ENCODE measurements at places on chromosomes 2 and 18. TPM values are rescaled to one million over a fixed set of nuclear protein-coding genes. Genes with fewer than 3 reads are reported as not detected.
A peak's percentile ranks its signal among the peaks of the same experiment; 100 is the strongest.

DNA sequence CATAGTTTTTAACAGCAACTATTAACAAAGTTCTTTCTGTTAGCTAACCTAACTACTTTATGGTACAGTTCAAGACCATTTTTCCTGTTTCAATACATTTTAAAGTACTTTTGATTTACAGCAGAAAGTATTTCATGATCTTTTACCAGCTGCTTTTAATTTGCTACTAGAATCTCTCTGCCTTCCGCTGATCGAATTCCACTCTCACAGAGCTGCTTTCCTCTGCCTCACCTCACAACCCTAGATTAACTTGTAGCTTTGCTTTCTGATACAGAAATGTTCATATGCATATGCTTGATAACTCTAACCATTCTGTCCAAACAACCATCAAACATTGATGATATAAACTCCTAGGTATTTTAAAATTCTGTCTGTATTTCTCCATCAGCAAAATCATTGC lies 463.2 kb upstream of the ZEB2 start:
- no peak overlapping the region for H3K4me3 ChIP-seq
- DNase-seq, result no peak
- no peaks in the 10 kb centered on the region for H3K4me1 ChIP-seq

The OTOS gene
- 0.34 TPM for polyA plus RNA-seq

DNA sequence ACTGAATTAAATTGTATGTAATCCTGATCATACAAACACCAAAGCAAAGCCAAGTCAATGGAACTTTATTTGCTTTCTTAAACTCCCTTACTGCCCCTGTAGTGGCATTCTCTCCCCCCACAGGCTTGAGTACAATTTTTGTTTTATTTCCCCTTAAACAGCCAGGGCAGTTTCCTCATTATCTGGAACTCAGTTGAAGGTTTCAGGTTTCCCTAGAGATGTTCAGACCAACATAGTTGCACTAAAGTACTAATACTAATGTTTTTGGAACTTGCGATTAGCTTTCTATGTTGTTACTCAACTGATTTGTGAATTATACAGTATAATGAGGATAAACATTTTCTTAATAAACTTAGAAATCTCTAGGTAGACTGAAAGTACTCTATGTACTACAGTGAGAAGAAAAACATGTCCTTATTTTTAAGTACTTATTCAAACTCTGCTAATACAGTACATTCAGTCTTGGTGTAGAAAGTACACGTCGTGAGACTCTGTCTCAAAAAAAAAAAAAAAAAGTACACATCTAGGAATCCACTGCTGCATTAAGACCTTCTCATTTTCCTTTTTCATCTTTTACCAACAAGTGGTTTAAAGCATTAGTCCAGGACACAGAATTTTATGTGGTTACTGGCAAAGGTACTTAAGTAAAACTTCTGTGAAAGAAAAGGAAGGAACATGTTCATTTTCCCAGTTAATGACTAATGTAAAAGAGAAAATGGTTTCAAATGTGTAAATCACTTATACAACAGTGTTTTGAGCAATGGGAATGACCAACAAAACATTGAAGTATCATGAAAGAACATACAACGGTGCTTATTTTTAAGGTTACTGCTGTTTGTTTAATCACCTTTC lies 209.5 kb upstream of the SMAD7 start:
- H3K36me3 ChIP-seq, result no peaks in the 10 kb centered on the region
- H3K27ac ChIP-seq, result peak overlapping the region; percentile 30
- DNase-seq, result no peak
- H3K4me3 ChIP-seq, result no peak overlapping the region
- no peaks in the 10 kb centered on the region for H3K27me3 ChIP-seq

The RGPD3 gene
- not detected for polyA plus RNA-seq

GRCh38 chr18:55462652-55463051 lies 125.3 kb downstream of the TCF4 start:
- no peaks in the 10 kb centered on the region for H3K4me1 ChIP-seq
- H3K4me3 ChIP-seq, result no peak overlapping the region
- H3K27ac ChIP-seq, result no peak overlapping the region
- H3K27me3 ChIP-seq, result no peaks in the 10 kb centered on the region
- H3K36me3 ChIP-seq, result no peaks in the 10 kb centered on the region
- no peak for DNase-seq

- peaks cover 11% of the 10 kb centered on the region for H3K4me1 ChIP-seq
- DNase-seq, result peak; percentile 59
- H3K27ac ChIP-seq, result peak overlapping the region; percentile 0
Observed at GRCh38 chr2:11710210-11710609, 36.2 kb upstream of the LPIN1 start.

DNA sequence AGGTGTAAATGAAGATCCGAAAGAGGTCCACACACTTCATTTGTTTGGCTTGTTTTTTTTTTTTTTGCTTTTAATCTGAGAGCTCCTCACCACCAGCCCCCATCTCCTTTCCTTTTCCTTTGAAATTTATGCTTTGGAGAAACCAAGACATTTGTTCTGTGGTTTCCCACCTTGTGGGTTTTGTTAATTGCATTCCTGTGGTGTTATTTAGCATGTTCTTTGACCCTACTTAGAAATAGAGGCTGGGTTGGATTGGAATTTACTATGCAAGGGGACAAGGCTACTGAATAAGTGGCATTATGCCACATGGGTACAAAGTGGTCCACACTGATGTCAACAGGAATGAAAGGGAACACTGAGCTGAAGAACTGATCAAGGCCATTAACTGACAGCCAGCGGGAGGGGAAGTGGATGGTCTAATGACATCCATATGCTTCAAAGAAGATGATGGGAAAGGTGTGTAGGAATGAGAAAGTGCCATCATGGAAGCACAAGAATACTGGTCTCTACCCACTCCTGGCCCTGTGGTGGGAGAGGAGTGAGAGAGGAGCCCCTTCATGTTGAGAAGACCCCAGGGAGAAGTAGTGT lies 8.9 kb downstream of the CCL20 start:
- no peaks in the 10 kb centered on the region for H3K27me3 ChIP-seq
- no peak overlapping the region for H3K4me3 ChIP-seq
- no peak overlapping the region for H3K27ac ChIP-seq
- DNase-seq, result no peak
- no peaks in the 10 kb centered on the region for H3K36me3 ChIP-seq
- H3K4me1 ChIP-seq, result peaks cover 4% of the 10 kb centered on the region

DNA sequence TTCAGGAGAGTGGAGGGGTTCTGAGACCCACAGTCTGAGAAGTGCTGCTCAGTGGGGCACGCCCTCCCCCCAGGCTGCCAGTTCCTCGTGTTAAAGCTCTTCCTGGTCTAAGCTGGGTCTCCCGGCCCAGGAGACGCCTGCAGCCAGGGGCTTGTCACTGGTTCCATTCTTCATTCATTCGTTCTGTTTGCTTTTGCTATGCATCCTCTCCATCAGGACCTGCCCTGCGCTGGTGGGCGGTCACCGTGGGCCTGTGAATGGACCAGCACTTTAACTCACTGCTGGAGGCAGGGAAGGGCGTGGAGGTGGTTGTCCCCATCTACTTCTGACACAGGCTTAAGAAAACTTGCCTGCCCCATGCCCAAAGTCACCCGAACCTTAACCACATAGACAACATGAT lies 272.8 kb upstream of the HDAC4 start:
- H3K36me3 ChIP-seq, result no peaks in the 10 kb centered on the region
- H3K27ac ChIP-seq, result no peak overlapping the region
- H3K4me1 ChIP-seq, result no peaks in the 10 kb centered on the region
- DNase-seq, result no peak
- H3K27me3 ChIP-seq, result no peaks in the 10 kb centered on the region

DNA sequence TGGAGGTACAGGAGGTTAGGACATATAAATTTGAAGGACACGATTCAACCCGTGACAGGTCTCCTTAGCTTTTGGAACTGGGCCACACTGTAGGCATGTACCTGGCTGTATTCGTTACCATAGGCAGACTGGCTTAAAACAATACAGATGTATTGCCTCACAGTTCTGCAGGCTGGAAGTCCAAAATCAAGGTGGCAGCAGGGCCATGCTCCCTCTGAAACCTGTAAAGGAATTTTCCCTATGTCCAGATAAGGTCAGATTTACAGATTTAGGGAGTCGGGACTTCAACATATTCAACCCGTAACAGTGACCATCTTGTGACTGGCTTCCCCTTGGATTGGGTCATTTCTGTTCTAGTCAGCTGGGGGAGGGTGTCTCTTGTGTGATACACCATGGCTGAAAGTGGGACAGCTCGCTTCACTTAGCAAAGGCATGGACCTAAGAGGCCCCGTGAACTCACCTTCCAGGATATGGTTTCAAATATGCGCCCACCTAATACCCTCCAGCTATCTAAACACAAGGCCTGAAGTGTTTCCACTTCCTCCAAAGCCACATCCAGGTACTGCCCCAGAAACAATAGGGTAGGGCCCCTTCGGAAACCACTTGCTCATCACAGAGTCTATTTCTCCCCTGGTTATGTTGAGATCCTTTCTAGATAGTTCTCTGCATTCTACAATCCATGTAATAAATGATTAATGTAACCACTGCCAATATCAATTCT lies 85.0 kb downstream of the ZCCHC2 start:
- H3K36me3 ChIP-seq, result no peaks in the 10 kb centered on the region
- DNase-seq, result no peak
- no peak overlapping the region for H3K4me3 ChIP-seq
- no peaks in the 10 kb centered on the region for H3K27me3 ChIP-seq
- H3K4me1 ChIP-seq, result peaks cover 9% of the 10 kb centered on the region
- H3K27ac ChIP-seq, result no peak overlapping the region

- no peaks in the 10 kb centered on the region for H3K36me3 ChIP-seq
- no peak for DNase-seq
- H3K4me3 ChIP-seq, result no peak overlapping the region
- H3K4me1 ChIP-seq, result peaks cover 10% of the 10 kb centered on the region
- H3K27me3 ChIP-seq, result no peaks in the 10 kb centered on the region
Observed at GRCh38 chr2:197869501-197870111, 65.2 kb downstream of the PLCL1 start.

- H3K27me3 ChIP-seq, result no peaks in the 10 kb centered on the region
- H3K4me1 ChIP-seq, result peaks cover 25% of the 10 kb centered on the region
- DNase-seq, result peak; percentile 32
Observed at GRCh38 chr2:20449501-20450200, 2.8 kb downstream of the RHOB start.

DNA sequence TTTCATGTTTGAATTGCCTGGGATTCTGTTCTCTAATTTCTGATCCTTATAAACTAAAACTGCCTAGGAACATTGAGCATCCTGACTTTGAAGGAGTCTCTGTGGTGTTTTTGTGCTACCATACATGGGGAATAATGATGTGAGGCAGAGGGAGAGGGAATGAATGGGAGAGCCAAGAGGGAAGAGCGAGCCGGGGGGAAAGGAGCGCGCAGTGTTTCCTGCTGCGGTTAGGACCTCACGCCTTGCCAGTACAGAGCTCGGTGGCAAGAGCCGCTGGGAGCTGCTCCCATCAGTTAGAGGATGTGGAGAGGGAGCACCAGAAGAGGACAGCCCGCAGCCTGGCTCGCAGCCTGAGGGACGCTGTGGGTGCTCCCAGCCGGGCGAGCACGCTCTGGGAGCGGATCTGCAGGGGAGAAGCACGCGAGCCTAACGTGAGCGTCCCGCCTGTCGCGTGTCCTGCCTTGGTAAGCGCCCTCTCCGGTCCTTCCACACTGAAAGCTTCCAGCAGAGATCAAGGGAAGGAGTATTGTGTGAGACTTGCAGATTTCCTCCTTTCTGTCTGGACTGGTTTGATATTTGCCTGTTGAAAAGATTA lies 114.7 kb downstream of the FAM210A start:
- peak; percentile 23 for DNase-seq
- peaks cover 21% of the 10 kb centered on the region for H3K4me1 ChIP-seq
- H3K27ac ChIP-seq, result peak overlapping the region; percentile 53
- no peaks in the 10 kb centered on the region for H3K36me3 ChIP-seq
- H3K4me3 ChIP-seq, result peak overlapping the region; percentile 5

GRCh38 chr2:96808176-96808837 lies 7.8 kb upstream of the CNNM3 start:
- H3K4me3 ChIP-seq, result no peak overlapping the region
- no peak for DNase-seq
- H3K36me3 ChIP-seq, result no peaks in the 10 kb centered on the region

DNA sequence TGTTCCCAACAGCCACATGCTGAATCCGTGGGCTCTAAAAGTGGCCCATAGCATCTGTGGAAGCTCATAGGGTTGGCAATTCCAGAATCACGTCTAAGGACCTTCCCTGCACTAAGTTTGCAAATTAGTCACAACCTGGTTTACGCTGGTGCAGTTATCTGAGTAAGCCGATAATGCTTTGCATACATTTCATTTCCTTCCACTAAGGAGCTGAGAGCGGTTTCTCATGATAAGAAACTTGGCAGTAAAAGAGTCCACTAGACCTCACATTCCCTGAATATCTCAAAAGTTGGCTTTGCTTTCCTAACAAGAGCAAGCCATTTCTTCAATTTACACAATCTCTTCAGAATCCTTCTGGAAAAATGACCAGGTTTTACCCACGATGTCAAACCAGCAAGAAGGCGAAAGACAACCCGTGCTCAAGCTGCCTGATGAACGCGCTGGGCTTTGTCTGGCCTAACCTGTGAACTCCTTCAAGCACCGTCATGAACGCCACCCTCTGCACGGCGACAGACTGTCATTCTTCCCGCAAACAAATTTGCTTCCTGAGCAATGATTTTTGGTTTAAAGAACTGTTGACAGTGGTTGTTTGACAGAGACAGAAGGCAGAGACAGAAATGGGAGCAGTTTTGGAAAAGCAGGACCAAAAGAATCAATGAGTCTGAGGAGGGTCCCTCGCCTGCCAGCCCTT lies 73.0 kb upstream of the COPS8 start:
- peaks cover 15% of the 10 kb centered on the region for H3K4me1 ChIP-seq
- peak overlapping the region; percentile 61 for H3K27ac ChIP-seq
- H3K27me3 ChIP-seq, result no peaks in the 10 kb centered on the region
- no peak overlapping the region for H3K4me3 ChIP-seq
- DNase-seq, result peak; percentile 58
- no peaks in the 10 kb centered on the region for H3K36me3 ChIP-seq

The MARCHF4 gene
- 0.28 TPM for polyA plus RNA-seq

GRCh38 chr18:58970943-58971790 lies 106.5 kb downstream of the ZNF532 start:
- H3K27me3 ChIP-seq, result no peaks in the 10 kb centered on the region
- DNase-seq, result no peak
- peaks cover 32% of the 10 kb centered on the region for H3K4me1 ChIP-seq
- no peak overlapping the region for H3K4me3 ChIP-seq
- no peak overlapping the region for H3K27ac ChIP-seq

The MERTK gene
- 16.4 TPM for polyA plus RNA-seq

The MOGAT1 gene
- polyA plus RNA-seq, result not detected

DNA sequence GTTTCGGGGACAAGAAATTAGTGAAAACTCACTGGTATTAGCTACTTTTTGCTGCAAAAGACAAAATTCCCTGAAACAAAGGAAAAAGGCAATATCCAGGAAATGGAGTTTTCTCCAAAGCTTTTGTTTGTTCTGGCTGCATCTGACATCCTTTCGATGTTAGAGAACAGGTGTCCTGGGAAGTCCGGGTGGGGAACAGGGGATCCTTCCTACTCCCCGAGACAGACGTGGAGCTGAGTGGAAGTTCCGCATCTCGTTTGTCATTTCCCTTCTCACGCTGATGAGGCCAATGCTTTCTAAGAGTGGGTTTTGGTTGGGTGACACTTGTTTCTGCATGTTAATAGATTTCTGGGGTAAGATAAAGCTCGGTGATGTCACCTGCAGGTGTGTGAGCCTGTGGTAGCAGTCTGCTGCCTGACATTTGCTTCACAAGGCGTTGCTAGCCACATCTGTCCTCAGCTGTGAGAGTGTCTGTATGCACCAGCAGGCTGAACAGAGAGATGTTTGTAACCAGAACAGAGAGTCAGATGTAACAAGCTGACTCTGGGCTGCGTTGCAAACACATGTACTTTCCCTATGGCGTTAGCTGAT lies 125.9 kb downstream of the ACOXL start:
- no peak overlapping the region for H3K4me3 ChIP-seq
- H3K36me3 ChIP-seq, result no peaks in the 10 kb centered on the region
- H3K27ac ChIP-seq, result no peak overlapping the region
- H3K4me1 ChIP-seq, result no peaks in the 10 kb centered on the region
- H3K27me3 ChIP-seq, result no peaks in the 10 kb centered on the region
